ENCODE measurements at places on chromosomes 3 and 15.

DNA sequence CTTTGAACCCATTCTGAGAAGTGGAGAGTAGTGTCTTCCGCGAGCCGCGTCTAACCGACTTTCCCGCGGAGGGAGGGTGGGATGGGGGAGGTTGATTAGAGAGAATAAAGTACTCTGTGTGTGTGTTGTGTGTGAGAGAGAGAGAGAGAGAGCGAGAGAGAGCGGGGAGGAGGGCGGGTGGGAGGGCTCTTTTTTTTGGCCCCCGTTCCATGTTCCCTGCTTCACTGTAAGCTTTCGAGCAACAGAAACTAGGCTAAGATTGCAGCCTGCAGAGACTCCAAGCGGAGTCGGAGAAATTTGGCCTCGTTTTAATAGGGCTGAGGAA lies 1.6 kb upstream of the MEIS2 start:
- no peak for DNase-seq

- DNase-seq, result no peak
These were observed 305.6 kb upstream of the TGFBR2 start for GRCh38 chr3:30300809-30301208.

GRCh38 chr3:157040456-157040855 lies 119.5 kb downstream of the CCNL1 start:
- DNase-seq, result no peak

DNA sequence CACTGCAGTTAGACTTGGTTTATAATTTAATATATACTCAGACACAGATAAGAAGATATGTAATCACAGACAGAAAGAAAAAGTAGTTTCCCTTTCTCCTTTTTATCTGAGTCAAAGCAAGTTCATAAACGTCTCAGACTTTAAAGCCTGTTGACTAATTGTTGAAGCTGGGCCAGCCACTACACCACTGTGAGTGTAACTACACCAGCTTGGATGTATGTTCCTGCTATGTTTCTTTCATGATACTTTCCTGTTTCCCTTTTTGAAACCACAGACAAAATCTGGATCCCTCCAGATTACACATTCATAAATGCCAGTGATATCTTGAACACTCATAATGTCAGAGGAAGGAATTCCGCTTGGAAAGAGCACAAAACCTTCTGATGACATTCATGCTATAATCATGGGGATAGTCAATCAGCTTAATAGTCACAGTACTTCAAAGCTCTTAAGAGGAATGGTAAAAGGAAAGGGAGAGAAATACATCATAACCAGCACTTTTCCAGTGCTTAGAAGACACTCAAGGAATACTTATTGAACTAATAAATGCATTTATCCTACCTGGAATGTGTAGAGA lies 32.0 kb downstream of the KCNMB2 start:
- no peak for DNase-seq

- no peak for DNase-seq
These were observed 6.2 kb upstream of the SSUH2 start for GRCh38 chr3:8650583-8651416.

GRCh38 chr3:25471081-25471768 lies 43.2 kb downstream of the RARB start:
- no peak for DNase-seq

DNA sequence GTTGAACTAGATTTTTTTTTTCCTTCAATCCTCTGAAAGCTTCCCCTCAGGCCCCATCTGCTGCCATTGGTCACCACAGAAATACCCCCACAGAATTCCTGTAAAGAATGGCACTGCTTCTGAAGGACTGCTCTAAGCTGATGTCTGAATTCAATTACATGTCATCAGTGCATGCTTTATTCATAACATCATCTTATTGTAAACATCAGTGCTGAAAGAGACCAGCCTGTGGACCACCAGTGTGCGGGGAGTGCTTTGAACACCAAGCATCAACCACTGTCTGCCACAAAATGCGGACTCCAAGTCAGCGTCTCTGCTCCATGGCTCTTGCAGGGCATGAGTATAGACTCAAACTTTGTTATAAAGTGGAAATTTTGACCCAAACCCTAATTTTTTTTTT lies 11.6 kb downstream of the PHLDB2 start:
- no peak for DNase-seq
